ENCODE measurements at places on chromosomes 11 and 22. TPM values are rescaled to one million over a fixed set of nuclear protein-coding genes. Genes with fewer than 3 reads are reported as not detected.

- no peak for DNase-seq
Measured at GRCh38 chr11:67651976-67652781, 1.6 kb upstream of the ACY3 start.

DNA sequence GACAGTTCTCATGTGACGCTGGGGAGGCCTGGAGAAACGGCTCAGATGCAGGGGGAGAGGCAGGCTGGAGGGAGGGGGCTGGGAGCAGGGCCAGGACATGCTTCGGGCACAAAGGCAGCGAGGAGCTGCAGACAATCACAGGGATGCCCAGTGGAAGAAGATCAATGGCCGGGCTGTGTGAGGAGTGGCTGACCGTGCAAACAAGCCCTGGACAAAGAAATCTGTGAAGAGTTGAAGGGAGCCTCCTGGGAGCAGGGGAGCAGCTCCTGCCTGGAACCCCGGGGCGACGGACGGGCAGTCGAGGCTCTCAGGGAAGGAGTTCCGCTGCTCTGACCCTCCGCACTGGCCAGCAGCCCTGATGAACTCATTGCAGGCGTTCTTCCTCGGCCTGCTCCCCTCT, 126.7 kb upstream of the B3GAT1 start:
- no peak for DNase-seq

GRCh38 chr11:70076461-70076931, 1.6 kb upstream of the ANO1 start:
- no peak for DNase-seq

DNA sequence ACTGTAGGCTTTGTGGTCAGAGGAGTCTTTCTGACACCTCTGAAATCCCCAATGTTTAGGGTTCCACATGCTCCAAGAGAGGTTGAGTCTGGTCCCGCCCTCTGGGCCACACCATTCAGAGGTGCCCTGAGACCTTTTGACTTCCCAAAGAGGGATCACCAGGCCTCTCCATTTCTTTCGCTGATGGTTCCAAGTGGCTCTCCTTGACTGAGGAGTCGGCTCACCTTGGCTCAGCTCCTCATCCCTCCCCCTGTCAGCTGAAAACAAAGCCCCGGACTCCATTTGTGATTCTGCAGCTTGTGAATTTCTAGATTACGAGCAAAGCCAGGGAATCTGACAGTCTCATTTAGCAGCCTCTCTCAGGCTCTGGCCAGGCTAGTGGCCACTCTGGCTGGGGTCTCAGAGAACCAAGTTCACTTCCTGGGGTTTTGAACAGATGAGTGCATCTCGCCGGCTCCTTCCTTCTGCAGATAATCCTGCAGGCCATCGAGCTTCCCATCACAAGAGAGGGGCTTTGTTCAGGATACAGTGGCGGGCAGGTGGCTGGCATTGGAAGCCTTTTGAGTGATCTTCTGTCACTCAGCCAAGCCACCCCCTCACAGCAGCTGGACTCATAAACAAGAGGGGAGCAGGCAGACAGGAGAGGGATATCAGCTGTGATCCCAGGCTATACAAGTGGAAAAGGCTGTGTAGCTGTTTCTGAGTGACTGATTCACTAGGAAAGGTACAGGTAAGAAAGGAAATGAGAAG, 102.9 kb downstream of the TRIM29 start:
- DNase-seq = no peak

C11orf24 gene
- total RNA-seq = 20.8 TPM

- no peak for DNase-seq
Measured at GRCh38 chr11:118872403-118872821, 11.3 kb upstream of the CXCR5 start.

DNA sequence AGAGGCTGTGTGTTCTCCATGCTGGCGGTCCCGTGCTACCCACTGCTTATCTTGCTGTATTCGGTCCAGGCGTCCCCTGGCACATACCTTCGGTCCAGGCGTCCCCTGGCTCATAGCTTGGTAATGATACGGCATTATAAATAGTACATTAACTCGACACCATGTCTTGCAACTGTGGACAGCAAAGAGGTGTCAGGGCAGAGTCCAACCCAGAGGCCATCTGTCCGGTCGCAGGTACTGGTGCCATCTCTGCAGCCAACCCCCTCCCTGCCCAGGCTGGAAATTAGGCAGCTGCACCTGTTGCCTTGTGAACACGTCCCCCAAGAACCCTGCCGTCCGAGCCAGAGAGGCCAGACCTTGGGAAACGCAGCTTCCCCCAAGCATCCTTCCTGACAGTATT, 634.3 kb downstream of the BRD1 start:
- no peak for DNase-seq

SYT7 gene
- not detected for total RNA-seq

FOLR3 gene
- 1.9 TPM for total RNA-seq

DNA sequence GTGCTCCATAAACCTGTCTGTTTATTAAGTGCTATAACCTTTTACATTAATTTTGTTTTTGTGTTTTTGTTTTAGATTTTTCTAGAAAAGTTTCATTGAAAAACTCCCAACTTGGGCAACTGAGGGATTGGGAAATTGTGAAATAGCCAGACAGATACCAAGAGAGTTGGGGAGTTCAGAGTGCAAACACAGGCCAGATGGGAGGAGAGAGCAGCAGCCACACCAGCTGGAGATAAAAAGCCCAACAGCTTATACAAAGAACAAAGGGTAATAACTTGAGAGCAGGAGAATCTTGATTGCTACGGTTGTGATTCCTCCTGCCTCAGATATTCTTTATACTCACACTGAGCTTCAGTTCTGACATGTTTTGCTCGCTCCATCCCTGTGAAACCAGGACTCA, 1642.2 kb downstream of the LRRC4C start:
- DNase-seq = no peak

- DNase-seq = no peak
Measured at GRCh38 chr11:45647786-45648185, 17.6 kb downstream of the CHST1 start.

GRCh38 chr22:22907551-22908494, 20.2 kb downstream of the IGLL5 start:
- DNase-seq = no peak

DNA sequence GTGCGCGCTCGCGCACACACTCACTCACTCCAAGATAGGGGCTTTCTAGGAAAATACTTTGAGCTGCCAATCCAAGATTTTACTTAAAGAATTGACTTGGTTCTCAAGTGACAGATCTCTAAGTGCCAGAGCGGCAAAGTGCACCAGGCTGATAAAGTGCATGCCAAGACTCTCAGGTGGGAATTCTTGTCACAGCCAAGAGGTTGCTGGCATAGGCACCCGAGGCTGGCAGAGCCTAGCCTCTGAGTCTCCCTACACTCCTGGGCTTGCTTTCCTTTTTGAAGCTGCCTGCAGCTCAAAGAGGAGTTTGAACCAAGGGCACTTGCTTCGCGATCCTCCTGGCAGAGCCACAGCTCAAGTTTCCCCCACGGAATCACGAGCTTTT, 2.5 kb upstream of the ADM start:
- DNase-seq = no peak

GLYAT gene
- 3.6 TPM for total RNA-seq

PARVG gene
- not detected for total RNA-seq

TYR gene
- not detected for total RNA-seq

TMEM121B gene
- total RNA-seq = not detected

- no peak for DNase-seq
Measured at GRCh38 chr11:112805658-112806057, 155.6 kb upstream of the NCAM1 start.

DNA sequence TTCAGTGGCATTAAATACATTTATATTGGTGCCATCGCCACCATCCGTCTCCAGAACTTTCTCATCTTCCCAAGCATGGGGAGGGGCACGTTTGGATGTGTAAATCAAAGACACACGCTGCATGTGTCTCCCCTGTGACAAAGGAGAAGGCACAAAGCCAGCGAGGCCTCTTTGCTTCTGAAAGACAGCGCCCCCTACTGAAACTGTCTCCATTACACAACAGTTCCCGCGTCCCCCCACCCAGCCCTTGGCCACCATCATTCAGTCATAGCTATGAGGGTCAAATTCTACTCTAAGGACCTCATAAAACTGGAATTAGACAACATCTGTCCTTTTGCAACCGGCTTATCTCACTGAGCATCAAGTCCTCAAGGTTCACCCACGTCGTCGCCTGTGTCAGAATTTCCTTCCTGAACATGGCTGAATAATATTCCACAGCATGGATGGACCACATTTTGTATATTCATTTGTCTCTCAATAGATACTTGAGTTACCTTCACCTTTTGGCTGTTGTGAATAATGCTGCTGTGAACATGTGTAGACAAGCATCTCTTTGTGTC, 64.8 kb downstream of the IGF2 start:
- DNase-seq = no peak

DNA sequence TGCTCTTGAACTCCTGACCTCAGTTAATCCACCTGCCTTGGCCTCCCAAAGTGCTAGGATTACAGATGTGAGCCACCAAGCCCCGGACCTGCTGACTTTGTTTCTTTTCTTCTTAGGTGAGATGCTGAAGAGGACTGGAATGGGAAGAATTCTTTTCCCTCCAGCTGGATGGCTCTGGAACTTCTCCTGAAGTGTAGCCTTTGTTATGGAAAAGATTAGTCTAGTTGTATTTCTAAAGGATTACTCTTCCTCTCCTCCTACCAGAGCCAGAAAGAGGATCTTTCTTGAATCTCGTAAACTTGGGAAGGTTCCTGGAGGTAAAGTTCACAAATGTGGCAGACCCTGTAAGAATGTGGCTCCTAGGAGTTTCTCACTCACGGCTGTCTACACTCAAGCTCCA, 95.4 kb upstream of the LARGE1 start:
- no peak for DNase-seq

- DNase-seq = no peak
Measured at GRCh38 chr22:19275919-19276600, 15.5 kb downstream of the CLTCL1 start.

CCDC81 gene
- 0.50 TPM for total RNA-seq

GRCh38 chr11:84947970-84948580, 679.1 kb downstream of the DLG2 start:
- peak; percentile 34 for DNase-seq

DNA sequence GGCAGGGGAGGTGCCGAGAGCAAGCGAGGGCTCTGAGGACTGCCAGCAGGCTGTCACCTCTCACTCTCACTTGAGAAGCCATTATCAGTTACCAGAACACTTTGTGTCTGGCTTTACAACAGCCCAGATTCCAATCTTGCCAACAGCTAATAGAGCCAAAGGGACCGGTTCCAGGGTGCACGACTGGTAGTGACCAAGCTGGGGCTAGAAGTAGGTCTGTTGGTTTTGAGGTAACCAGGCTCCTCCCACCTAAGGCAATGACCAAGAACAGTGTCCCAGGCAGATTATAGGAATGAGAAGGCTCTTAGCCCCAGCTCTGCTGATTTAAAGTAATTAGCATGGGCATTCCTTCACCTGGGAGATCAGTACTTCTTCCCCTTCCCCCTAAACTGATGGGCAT, 7.2 kb upstream of the IL10RA start:
- DNase-seq = no peak

DNA sequence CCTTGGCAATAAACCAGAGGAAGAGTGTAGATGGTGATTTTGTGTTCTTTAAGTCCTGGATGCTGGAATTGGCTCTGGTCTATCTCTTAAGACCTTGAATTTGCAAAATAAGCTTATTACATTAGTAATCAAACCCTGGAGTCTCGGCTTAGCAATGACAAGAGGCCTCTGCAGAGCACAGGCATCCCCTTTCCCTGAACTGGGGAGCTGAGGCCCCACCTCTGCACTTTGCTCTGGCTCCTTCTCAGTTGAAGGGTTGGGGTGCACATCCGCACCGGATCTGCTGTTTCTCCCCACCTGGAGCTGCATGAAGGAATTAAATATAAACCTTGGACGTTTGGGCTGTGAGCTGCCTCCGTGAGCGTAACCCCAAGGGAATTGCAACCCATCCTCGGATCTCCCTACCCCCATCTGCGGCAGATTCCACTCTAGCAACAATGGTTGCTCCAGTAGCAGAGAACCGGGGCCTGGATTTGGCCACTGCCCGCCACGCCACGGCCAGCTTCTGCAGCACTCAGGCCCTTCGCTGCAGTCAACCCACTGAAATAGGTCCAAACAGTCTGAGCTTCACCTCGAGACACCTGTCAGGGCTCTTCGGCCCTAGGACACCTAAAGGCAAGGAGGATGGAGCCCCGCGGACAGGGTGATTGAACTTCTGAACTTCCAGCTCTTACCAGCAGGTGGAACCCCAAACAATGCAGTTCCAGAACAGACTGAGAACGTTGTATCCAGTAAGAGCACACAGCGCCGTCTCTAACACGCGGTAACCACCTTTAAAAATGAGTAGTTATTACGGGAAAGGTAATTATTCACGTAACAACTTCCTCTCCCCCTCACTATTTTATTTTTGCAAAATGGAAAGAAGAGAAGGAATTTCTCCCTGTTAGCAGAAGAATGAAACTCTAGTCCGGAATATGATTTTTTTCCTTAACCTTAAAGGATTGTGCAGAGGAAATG, 54.8 kb upstream of the CAPRIN1 start:
- DNase-seq = peak; percentile 70

PRG3 gene
- total RNA-seq = not detected

WNT7B gene
- 16.7 TPM for total RNA-seq

CCDC73 gene
- total RNA-seq = 0.30 TPM
